Activated CD8-positive, alpha-beta memory T cell treated with anti-CD3 and anti-CD28 coated beads for 1 hour (primary cell): ENCODE measurements at places on chromosomes 2 and 18.

DNA sequence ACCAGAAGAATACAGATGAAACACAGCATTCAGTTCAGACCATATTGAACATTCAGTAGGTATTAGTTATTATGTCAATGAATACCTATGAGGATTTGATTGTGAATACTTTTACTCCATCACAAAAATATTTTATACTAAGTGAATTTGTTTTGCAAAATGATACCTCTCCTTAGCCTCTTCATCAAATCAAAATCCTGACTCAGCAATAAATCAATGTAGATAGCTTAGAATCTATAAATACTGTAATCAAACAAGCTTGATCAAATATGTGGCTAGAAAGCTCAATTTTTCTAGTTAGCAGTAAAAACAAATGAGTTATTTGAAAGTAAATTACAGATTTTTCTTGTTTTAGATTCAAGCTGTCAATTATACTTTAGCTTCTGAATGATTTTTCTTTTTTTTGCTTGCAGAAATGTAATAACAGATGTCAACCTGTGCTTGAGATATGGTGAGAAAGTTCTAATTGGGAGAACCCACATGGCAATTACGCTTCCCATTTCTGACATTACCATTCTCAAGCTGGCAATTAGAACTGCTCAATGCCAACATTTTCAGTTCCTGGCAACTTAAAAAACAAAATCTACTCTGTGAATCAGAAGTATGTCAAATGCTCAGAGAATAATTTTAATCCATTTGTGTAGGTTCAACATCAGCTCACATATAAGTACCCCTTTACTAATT, 109.6 kb downstream of the PRELID3A start:
- no peak for DNase-seq

GRCh38 chr2:240505910-240506309, 51.9 kb downstream of the ANKMY1 start:
- no peak for DNase-seq

DNA sequence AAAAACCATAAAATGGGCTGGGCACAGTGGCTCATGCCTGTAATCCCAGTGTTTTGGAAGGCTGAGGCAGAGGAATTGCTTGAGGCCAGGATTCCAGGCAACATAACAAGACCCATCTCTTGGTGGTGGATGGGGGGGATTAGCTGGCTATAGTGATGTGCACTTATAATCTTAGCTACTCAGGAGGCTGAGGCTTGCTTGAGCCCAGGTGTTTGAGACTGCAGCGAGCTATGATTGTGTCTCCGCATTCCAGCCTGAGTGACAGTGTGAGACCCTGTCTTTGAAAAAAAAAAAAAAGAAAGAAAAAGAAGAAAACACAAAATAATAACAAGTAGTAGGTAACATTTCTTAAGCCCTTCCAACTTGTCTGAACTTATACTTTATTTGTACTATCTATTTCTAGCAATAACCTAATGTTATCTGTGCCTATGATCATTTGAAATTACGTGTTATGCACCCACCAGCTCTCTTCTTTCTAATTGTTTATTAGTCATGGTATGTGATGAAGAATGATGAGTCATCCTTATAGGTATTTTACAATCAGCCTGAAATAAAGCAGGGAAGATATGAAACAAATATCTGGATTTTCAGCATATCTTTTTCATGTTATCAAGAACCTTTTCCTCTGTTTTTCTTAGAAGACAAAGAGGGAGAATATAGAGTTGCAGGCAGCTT, 129.3 kb upstream of the UNC80 start:
- no peak for DNase-seq

DNA sequence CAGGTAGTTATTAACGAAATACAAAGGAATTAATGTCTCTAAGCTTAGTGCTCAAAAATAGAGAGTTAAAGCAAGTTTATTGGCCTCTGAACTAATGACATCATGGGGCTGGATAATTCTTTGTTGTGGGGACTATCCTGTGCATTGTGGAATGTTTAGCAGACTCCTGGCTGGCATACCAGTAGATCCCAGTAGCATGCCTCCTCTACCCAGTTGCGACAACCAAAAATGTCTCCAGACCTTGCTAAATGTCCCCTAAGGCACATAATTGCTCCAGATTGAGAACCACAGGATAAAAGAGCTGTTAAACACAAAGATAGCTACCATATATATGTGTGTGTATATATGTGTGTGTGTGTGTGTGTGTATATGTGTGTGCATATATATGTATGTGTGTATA, 194.5 kb downstream of the ERBB4 start:
- no peak for DNase-seq

DNA sequence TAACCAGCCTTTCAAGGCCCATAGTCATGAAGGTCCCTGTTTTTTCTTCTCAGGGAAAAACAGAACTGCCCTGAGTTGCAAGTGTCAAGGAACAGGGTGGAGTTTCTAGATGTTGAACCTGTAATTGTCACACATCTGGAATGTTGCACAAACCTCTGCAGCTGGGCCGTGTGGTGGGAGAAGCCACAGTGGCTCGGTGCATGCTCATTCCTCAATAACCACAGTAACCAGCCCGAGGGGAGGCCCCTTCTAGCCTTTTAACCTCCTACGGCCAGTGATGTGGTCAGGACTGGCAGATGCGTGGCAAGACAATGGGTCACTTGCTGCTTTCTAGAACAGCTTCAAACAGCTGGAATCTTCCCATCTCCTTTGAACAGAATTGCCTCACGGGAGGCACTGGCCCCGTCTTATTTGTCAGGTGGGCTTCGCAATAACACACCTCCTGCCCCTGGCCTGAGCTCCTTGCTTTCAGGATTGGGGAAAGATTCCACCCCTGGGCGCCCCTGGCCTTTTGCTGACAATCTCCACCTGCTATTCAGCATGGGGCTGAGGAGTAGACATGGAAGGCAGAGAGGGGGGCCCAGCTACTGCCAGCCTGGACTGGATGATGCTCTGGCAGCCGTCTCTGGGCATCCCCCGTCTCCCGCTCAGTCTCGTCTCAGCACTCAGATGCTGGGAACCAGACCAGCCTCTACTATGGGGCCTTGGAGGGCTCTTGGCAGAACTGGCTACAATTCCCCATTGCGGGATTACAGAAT, 102.9 kb downstream of the KLHL29 start:
- DNase-seq, result no peak

GRCh38 chr2:174446531-174446930, 40.3 kb downstream of the GPR155 start:
- DNase-seq, result no peak

GRCh38 chr2:228541789-228542188, 360.3 kb upstream of the SPHKAP start:
- no peak for DNase-seq

DNA sequence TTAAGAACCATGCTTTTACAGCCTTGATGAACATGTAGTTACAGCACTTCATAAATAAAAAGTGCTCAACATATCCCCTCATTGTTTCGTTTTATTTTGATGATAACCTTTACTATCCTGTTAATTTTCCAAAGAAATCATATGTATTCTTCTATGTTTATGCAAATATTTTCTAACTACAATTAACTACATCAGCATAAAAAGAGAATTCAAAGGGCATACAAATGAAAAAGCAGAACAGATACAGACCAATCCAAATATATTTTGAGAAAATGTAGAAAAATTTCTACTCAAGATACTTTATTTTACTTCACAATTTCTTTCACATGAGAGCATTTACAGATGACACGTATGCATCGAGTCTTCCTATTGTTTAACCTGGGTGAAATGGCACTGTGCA, 69.1 kb downstream of the MBD2 start:
- no peak for DNase-seq

GRCh38 chr2:207148020-207148419, 17.7 kb downstream of the KLF7 start:
- no peak for DNase-seq

DNA sequence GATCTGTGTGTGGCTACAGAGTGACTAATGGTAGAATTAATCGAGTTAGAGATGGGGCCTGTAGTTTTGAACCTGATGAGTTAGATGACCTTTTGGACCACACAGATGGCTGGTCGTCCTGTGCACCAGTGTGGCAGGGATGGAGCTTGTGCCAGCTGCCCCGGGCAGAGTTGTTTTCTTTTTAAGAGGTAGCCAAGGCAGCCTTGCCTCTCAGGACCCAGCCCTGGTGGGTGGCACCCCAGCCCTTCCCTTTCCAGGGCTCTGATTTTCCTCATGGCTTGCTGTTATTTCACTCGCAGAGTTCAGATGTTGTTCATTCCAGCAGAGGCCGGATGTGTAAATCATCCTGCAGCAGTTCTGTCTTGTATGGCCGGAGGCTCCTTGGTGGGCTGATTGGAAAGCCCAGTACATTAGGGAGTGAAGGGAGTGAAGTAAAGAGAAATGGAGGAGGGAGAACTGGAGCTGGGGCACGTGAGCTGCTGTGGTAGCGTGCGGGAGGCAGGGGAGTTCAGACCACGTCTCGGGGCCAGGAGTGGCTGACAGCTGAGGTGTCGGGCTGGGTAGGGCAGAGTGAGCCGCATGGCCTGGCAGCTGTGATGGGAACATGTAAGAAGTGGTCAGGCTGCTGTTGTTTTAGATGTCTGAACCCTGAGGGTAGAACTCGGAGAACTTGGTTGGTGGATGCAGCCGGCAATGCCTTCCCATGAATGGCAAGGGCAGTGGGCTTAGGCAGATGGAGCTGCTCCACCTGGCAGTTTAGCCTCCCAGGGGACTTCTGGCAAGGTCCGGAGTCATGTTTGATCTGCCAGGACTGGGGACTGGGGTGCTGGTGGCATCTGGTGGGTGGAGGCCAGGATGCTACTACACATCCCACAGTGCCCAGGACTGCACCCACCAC, 28.8 kb downstream of the ASAP2 start:
- no peak for DNase-seq

GRCh38 chr2:111042772-111043771, 77.6 kb upstream of the BCL2L11 start:
- no peak for DNase-seq

GRCh38 chr2:203681978-203682377, 24.5 kb upstream of the CD28 start:
- no peak for DNase-seq

DNA sequence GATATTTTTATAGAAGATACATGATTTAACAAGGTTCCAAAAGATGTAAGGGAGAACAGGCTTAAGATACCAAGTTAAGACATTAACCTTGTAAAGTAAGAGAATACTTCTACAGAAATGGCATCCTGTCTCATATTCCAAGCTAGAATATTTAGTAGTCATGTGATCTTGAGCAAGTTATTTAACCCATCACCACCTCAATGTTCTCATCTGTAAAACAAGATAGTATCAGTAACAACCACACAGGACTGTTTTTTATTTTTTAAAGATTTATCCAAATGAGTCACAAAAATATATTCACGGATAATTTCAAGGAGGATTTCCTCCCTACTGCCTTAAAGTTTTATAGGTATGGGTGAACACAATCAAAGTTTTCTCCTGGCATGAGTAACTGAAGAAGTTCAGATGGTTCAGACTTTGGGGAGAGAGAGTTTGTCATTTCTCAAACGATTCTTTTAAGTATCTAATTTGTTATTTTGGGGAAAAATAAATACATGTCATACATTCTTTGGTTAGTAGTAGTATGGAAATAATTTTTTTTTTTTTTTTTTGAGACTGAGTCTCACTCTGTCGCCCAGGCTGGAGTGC, 25.9 kb downstream of the ROCK1 start:
- no peak for DNase-seq

GRCh38 chr2:10371441-10372196, 68.9 kb downstream of the HPCAL1 start:
- DNase-seq, result no peak

DNA sequence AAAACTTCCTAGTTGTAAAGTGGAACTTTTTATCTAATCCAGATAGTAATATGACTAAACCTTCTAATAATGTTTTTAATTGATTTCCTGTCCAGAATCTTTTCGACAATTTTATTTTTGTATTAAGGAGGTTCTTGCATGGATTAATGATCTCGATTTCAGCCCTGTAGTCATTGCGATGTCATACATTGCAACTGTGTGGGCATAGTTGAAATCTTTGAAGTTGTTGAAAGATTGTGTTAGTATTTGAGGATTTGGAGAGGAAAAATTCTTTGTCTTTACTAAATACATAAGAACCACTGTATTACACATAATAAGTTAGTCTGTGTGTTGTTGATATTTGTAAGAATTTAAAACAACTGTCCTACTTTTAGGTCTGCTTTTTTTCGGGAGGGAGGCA, 31.1 kb downstream of the ACSL3 start:
- no peak for DNase-seq

DNA sequence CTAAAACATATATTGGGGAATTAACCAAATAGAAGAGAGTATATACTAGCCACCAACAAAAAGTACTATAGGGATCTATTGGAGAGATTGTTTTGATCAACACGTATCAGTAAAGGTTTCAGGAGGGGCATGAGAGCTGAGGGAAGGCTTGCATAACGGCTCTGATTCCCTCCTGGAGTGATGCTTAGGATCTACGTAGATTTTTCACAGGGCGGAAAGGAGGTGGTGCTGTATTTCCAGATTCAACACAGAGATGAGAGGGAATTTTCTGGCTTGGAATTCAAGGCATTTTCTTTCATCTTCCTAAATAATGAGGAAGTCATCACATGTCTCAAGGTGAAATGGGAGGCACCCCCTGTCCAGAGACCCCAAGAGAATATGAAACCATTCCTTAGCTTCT, 443.8 kb downstream of the CMPK2 start:
- no peak for DNase-seq

DNA sequence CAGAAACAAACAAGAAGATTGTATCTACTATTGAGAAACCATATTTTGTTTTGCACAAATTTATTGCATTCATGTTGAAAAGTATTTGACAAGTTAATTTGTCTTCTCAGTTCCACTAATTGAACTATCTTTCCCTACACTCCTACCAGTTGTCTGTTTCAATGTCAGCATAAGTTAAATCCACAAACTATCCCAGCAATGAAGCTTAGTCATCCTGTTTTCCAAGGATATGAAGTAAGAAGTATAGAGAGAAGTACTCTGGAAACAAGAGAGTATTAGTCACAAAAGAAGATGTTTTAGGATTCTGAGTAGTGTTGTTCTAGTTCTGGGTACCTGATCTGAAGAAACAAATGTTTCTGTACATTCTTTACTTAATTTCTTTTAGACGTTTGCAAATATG, 261.6 kb upstream of the ZNF804A start:
- DNase-seq, result no peak

DNA sequence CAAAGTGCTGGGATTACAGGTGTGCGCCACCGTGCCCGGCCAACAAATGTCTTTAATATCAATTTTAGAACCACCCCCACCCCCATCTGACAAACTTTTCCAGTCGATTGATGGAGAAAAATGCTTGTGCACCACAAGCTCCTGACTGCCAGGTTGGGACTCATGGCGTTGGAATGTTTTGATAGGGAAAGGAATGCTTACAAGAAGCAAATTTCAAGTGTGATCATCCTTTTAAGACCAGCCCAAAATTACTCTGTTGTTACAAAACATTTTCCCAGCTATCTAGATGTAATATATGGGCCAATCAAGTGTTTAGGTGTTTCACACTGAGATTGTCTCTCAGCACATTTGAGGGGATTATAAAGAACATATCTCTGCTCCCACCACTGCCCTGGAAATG, 45.2 kb downstream of the UBXN4 start:
- DNase-seq, result no peak

DNA sequence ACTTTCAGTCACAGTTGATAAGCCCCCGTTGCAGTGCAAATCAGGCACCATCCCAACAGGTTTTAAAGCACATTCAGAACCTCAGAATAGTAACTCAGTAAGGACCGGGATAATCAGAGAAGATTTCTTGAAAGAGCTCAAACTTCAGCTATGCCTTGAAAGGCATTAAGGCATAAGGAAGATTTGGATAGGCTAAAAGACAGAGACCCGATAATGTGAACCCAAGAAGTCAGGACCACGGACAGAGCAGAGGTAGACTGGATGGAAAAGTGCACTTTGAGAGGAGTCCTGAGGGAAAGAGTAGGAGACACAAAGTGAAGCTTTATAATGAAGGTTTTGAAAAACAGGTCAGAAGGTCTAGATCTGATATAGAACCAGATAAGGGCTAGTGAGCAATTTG, 36.9 kb upstream of the KLF7 start:
- DNase-seq, result no peak
